ENCODE measurements at places on chromosomes 16 and 17.

- DNase-seq = no peak
Observed at GRCh38 chr16:52460639-52461178, 86.2 kb downstream of the TOX3 start.

DNA sequence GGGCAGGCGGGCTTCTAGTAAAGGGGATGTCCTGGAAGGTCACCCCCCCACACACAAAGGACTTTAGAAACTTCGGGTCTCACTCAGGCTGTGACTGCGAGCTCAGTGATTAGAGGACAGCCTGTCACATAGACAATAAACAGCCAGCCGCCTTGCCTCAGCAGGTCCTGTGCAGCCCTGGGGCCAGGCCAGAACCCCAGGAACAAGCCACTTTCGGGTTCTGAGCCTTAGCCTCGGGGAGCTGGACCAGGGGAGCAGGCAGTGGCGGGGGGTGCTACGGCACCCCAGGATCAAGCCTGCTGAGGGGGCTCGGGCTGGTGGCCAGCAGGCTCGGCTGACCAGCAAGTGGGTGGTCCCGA, 1.1 kb downstream of the GAS7 start:
- DNase-seq = no peak

GRCh38 chr17:75771334-75772281, 6.6 kb upstream of the GALK1 start:
- DNase-seq = no peak

GRCh38 chr16:46689365-46690280, at the start of gene ORC6:
ORC6 (plus strand) TSS chr16:46689659; CDS start chr16:46689706, 47 bp downstream.
- peak; percentile 97 for DNase-seq

DNA sequence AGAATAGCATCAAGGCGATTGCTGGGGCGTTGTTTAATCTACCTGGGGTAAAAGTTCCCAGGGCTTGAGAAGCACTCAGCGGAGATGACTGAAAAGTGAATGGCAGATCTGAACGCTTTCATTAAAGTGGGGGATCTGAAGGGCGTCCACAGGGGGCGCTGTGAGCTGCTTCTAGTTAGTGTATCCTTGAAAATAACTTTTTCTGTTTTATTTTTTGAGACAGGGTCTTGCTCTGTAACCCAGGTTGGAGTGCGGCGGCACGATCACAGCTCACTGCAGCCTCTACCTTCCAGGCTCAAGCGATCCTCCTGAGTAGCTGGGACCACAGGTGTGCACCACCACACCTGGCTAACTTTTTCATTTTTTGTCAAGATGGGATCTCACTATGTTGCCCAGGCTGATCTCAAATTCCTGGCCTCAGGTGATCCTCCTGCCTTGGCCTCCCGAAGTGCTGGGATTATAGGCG, 360.4 kb downstream of the SEC14L1 start:
- no peak for DNase-seq

- no peak for DNase-seq
Observed at GRCh38 chr17:10032118-10032852, 127.2 kb upstream of the RCVRN start.

DNA sequence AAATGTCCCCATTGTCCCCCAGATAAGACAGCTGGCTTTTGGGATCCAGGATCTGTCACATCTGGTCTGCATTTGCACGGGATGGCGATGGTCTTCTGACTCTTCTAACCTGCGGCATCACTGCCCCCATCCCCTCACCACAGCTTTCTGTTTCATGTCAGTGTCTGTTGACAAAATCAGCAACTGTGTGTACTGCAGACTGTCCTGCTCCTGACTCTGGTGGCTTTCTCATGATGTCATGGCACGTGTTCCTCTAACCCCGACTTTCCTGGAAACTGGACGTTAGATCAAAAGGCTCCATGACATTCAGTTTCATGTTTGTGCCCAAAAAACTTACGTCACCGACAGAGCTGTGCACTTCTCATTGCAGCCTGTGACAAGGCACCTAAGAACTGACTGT, 30.1 kb upstream of the CPNE2 start:
- DNase-seq = peak; percentile 13
